Stimulated activated CD4-positive, alpha-beta T cell treated with anti-CD3 and anti-CD28 coated beads, Interleukin-1b, Interleukin-23, amount 100 ng/mL, for 24 hours (primary cell): ENCODE measurements at places on chromosomes 7 and 10.

DNA sequence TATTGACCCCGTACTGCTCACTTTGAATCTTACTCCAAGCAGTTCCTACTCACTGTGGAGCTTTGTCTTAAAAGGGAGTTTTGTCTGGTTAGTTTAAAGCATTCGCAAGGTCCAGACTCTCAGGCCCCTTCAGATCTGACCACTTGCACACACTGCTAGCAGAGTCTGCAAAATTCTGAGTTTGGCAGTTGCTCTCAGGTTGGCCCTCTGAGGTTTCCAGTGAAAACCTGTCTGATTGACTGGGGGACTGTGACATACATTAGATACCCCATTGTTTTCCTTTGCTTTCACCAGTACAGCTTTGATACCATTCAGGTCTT is 149.2 kb downstream of the XPNPEP1 start:
- no peak for DNase-seq

DNA sequence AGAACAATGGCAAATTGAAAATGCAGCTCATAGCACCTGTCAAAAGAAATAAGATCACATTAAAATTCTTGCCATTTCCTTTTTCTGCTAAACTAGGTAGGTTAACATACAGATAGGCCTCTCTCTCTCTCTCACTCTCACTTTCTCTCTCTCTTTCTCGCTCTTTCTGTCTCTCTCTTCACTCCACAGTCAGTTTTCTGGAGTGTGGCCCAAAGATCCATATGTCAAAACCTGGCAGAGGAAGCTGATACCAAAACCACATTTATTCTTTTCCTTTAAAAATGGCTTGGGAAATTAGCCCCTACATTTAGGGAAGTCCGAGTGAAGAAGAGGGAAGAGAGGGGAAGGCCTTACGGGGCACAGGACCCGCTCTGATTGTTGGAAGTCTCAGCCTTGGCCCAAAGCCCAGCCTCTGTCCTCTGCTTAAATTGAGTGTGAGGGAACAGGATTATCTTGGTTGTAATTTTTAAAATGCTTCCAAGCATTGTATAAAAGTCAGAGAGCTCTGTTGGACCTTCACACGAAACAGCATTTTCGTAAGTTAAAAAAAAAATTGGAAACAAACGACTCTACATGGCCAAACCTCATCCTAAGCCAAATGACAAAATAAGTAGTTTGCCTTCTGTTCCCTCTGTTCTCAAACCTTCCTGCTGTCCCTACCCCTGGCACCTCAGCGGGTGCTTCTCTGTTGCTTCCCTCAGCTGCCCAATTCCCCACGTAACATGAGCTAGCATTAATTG is 83.2 kb downstream of the FRMD4A start:
- DNase-seq: no peak

DNA sequence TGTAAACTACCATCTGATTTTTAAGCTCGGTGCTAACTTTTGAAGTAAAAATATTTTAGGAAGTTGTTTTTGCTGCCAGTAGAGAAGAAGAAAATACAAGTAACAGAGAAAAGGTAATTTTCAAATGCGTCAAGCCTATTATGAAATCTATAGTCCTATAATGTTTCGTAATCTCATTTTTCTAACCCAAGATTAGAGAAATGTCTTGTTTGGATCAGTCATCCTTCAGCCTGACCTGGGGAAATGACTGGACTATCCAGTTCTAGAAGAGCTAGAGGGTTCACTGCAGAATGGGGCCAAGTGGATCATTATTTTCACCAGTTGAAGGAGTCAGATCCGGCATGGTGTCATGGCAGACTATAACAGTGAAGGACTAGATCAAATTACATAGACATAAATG is 62.7 kb upstream of the FGL2 start:
- DNase-seq: no peak

GRCh38 chr10:98339799-98340198 is 71.8 kb upstream of the LOXL4 start:
- DNase-seq: no peak

DNA sequence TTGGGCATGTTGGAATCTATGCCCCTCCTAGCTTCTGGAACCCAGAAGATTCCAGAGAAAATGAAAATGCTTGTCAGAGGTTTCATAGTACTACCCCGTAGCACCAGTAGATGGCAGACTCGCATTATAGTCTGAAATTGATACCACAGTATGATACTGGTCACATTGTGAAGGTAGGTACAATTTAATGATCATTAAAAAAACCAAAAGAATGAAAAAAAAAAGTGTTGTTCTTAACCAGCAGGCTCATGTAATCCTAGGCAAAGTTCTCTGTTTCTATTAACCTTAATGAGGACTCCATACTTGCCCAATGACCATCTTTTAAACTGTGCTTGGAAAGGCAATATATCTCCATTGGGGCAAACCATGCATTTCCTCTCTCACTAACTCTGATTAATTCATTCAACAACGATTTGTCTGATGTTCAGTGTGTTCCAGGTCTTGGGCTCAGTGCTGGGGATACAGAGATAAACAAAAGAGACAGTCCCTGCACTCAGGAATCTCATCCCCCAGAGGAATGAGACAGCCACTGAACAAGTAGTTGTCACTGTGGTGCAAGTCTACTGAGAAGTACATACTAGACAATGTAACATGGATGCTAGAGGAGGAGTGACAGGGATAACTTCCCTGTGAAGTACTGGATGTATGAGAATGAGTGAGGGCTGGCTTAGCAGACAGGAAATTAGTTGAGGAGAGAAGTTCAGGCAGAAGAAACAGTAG is 223.5 kb upstream of the PHYHIPL start:
- DNase-seq: no peak

DNA sequence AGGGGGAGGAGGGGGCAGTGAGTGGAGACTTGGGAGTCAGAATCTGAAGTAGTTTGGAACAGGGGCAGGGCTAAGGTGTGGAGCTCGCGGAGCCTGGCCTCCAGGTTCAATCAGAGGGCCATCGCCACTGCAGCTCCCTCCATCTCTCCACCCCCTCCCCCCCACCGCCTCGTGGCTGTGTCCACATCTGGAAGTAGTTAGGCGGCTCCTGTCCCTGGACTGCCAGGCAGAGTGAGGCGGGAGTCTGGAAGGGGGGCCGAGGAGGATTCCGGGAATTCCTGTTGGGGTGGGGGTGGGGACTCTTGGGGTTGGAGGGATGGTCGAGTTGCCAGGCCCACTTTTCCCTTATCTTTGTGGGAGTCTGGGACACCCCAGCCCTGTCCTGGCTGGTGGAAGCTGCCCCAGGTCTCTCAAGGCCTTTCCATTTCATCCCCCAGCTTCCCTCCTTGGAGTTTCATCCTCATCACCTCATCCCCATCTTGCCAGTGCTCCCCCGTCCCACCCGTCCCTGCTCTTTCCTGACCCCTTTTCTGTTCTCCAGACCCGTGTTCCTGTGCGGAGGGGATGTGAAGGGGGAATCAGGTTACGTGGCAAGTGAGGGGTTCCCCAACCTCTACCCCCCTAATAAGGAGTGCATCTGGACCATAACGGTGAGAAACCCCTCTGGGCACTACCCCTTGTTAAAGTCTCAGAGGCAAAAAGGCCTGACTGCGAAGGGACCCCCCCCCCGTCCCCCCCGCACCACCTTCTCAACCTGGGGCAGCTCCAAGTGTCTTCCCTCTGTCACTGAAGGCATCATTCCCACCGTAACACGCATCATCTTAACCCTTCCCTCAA is 944 bp downstream of the PCOLCE start:
- no peak for DNase-seq

GRCh38 chr7:96596120-96596826 is 113.4 kb downstream of the SEM1 start:
- no peak for DNase-seq

DNA sequence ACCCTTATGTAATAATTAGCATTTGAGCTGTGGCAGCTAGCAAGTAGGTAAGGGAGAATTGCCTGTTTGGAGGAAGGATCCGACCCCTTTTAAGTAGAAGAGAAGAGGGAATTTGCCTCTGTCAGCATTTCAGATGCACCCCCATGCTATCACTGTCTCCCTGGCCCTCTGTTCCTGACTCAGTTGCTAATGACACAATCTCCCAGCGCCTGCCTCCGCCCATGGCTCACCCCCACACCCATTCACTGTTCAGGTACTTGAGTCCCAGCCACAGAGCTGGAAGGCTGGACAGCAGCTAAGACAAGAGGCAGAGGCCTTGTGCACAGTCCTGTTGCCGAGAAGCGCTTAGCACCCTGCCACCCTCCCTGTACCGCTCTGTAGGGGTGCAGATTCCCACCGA is 512.3 kb upstream of the GALNT17 start:
- no peak for DNase-seq

GRCh38 chr7:140201393-140201792 is 24.6 kb upstream of the KDM7A start:
- no peak for DNase-seq

- DNase-seq: no peak
Measured at GRCh38 chr7:90269163-90269562, 24.2 kb downstream of the CFAP69 start.

GRCh38 chr7:48074204-48074654 is 14.8 kb upstream of the UPP1 start:
- no peak for DNase-seq

GRCh38 chr7:69434398-69434815 is 163.9 kb upstream of the AUTS2 start:
- DNase-seq: no peak

GRCh38 chr7:100065452-100066186 is 15.9 kb downstream of the ZNF3 start:
- DNase-seq: no peak

- DNase-seq: no peak
Measured at GRCh38 chr7:32074787-32075585, 4.8 kb upstream of the PDE1C start.

GRCh38 chr10:29962166-29962850 is 97.1 kb downstream of the JCAD start:
- no peak for DNase-seq

DNA sequence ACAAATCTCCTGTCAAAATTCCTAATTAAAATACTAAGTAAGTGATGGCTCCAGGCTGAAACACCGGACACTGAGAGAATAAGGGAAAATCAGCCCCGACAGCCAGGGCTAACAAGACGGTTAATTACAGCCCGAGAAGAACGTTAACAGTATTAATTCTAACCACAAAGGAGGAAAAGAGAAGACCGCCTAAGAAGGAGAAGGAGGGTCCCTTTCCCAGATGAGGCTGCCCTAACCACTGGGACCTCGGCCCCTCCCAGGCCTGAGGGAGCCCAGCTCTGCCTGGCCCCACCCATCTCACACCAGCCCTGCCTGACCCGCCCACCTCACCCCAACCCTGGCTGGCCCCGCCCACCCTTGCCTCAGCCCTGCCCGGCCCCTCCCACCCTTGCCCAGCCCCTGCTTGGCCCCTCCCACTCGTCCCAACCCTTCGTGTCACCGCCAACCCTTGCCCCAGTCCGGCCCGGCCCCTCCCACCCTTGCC is 51.3 kb downstream of the PWWP2B start:
- DNase-seq: no peak

- DNase-seq: no peak
Measured at GRCh38 chr10:21293518-21294356, 231.7 kb downstream of the SKIDA1 start.

- no peak for DNase-seq
Measured at GRCh38 chr10:76717141-76717540, 920.5 kb downstream of the KCNMA1 start.

GRCh38 chr10:44411251-44411650 is 26.4 kb upstream of the CXCL12 start:
- no peak for DNase-seq

DNA sequence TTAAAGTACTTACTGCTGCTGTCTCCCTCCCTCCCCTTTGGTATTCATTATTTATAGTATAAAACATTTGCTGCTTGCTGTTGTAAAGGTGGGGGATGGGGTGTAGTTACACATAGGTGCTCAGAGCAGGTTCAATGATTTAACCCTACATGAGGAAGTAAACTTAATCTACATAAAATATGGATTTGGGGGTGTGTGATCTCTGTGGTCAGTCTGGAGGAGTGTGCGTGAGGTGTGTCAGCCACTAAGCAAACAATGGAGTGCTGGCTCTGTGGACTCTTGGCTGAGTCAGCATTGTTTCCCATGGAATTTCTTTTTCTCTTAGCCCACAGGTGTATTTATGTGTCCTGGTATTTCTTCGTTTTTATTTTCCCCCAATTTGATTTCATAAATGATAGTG is 133.9 kb downstream of the AUTS2 start:
- DNase-seq: no peak

DNA sequence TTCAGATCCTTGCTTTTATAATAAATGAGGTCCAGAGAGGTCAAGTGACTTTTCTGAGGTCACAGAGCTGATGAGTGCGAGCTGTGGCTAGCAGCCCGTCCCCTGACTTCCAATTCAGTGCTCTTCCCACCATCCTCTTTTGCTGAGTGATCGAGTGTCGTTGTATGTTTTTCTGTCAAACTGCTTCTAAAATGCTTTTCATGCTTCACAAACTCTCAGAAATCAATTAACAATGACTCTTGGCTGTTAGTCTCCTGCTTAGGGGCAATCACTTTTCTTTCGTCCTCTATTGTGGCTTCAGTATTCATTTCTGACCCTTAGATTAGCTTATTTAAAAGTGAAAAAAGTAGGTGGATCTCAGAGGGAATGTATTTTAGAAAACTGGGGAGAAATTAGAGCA is 423.7 kb downstream of the DPP6 start:
- DNase-seq: no peak

- no peak for DNase-seq
Measured at GRCh38 chr10:1419796-1420610, 317.3 kb downstream of the ADARB2 start.

- DNase-seq: peak; percentile 41
Measured at GRCh38 chr7:157875230-157876179, 538.7 kb downstream of the DNAJB6 start.

GRCh38 chr10:132904814-132905649 is 37.3 kb downstream of the CFAP46 start:
- DNase-seq: no peak

GRCh38 chr10:31686599-31686998 is 242.0 kb downstream of the ARHGAP12 start:
- no peak for DNase-seq

DNA sequence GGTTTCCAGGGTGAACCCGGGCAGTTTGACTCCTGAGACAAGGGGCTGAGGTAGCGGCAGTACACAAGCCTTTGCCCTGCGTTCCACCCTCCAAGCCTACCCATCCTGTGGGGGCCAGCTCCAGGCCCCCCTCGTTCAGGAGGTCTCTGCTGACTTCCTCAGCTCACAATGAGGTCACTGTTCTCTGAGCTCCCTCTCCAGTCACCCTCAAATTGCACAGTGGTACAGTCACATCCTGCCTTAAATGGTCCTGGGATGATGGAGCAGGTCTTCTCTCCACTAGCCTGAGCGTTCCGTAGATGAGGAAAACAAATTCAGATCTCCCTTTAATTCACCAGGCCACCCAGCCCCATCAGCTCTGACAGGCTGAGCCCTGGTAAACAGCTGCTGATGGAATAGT is 90.2 kb downstream of the SH3PXD2A start:
- no peak for DNase-seq
